ENCODE measurements at places on chromosomes 6 and 20.

- DNase-seq, result peak; percentile 30
Measured at GRCh38 chr6:41901882-41902519, 6.8 kb upstream of the USP49 start.

- DNase-seq, result no peak
Measured at GRCh38 chr6:4677011-4677750, 99.0 kb upstream of the CDYL start.

DNA sequence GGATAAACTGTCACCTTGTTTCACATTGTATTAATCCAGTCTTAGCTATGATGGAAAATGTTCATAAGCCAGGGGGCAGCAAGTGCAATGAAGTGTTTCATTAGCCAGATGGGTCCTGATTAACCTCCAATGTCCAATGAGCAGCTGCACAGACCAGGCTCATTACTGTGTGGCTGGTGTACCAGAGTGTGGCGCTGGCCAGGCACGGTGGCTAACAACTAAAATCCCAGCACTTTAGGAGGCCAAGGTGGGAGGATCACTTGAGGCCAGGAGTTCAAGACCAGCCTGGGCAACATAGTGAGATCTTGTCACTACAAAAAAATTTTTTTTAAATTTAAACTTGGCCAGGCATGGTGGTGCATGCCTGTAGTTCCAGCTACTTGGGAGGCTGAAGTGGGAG lies 201.7 kb upstream of the FOXQ1 start:
- no peak for DNase-seq

DNA sequence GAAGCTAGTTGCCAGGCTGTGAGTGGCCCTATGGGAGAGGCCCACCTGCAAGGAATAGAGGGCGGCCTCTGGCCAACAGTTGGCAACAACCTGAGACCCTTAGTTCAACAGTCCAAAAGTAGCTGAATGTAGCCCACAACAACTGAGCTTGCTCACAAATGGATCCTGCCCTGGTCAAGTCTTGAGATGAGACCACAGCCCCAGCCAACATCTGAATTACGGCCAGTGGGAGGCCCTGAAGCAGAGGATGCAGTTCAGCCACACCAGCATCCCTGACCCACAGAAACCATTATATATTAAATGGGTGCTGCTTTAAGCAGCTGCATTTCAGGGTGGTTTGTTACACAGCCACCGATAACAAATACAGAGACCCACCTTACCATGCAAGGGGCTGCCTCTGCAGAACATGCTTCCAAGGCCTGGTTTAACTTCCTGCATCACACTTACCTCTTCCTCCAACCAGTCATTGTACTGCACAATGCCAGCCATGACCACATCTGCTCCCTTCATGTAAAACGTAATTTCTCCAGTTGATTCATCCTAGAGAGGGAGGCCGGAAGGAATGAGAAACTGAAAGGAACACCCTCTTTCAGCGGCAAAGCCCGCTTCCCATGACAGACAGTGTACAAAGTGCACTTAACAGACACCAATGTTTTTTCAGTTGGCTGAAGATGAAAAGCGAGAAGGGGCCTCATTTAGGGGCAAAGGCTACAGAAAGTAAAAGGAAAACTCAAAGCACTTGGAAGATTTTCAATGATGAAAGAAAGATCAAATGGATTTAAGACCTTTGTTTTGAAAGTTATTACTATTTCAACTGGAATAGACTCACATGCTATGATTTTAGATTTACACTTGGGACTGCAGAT lies 86.2 kb upstream of the NFATC2 start:
- DNase-seq, result peak; percentile 78

- no peak for DNase-seq
Measured at GRCh38 chr20:24458436-24458835, 11.0 kb upstream of the SYNDIG1 start.

DNA sequence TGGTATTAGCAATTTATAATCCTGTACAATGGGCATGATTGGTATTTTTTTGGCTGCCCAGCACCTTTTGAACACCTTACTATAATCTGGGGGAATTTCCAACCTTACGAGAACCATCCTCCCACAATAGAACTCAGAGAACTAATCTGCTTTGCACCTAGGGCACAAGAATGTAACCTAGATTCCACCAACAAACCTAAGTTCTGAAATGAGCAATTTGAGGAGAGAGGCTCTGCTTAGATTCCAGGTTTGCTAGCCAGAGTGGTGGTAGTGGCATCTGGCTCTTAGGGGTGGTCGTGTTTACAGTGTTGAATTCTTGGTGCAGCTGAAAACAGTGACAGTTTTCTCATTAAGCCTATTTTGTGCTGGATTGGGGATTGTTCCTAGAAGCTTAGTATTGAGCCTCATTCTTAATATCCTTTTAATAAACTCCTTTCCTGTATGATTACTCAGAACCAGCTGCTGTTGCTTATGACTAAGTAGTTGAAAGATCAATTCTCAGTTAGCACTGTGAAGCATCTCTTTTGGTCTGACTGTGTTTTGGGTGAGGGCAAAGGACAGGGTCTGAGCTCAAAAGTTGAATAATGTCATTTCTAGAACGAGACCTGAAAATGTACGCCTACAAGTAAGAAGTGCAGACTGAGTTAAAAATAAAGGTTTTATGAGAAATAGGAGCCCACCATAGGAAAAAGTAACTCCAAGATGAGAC lies 385.6 kb downstream of the CDKAL1 start:
- DNase-seq, result no peak

DNA sequence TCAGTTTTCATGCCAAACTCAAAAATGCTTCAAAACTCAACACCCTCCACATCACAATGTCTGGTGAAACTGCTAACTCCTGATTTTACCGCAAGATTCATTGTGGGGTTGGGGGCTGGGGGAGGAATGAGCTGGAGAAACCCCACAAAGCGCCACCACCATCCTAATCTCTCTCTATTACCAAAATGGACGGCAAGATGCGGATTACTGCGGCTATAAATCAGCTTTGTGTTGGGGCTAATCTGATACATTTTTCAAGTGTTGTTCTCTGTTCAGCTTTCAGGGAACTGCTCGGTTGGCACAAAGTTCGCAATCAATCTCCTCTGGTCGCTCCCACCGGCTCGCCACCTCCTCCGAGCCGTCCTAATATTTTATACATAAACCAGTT lies 83.7 kb downstream of the TMEM242 start:
- no peak for DNase-seq

GRCh38 chr6:2363211-2363610 lies 117.8 kb upstream of the GMDS start:
- DNase-seq, result no peak

DNA sequence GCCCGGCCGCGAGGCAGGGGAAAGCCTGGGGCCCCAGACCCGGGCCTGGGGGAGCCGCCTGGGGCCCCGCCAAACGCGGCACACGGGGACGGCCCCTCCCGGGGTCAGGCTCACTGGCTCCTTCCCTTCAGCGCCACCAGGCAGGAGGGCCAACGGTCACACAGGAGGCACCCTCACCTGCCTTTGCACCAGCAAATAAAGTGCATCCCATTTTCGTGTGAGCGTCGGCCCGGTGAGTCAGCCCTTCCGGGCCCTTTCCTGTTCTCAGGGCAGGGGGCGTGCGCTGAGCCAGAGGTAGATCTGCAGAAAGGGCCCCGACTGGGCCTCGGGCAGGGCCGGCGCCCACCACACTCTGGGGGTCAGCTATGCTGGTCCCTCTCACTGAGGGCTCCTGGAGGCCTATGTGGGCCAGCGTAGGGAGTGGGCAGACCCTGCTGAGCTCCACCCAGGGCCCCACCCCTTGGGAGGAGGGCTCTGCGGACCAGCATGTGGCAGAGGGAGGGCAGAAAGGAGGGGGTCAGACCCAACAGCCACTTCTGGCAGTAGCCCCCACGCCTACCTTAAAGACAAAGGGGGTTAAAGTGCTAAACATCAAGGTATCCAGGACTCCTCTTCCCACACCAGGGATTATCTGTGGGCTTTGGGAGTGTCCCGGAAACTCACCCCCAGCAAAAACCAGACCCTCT lies 931 bp upstream of the UCKL1 start:
- DNase-seq, result peak; percentile 58

DNA sequence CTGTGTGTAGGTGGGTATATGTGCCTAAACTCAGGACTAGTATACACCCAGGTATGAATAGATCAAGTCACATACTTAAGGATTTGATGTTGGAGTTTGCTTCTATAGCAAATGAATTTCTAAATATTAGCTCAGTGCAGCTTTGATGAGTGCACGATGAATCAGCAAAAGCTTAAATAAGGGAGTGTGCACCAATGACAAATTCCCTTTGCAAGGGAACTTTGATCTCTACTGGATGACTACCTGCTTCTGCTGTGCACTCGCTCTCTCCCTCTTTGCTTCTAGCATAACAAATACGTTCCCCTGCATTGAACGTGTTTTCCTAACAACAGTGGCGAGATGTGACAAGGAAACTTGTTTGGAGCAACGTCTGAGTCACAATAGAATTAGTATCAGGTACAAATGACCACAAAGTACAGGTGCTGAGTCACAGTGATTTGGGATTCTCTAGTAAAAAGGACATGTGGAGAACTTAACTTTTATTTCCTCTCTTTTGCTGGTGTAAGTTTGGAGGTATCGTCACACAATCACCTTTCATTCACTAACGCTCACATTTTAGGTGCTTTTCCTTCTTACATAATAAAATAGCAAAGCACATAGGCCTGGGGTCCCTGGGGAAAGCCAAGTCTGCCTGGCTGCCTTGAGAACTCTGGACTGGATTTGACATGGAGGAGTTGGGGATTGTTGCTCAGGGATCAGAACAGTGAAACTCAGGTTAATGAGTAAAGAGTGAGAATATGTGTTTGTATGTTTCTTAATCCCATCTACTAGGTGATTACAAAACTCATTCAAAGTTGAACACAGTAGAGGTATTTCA lies 49.7 kb downstream of the KLHL31 start:
- DNase-seq, result peak; percentile 34

DNA sequence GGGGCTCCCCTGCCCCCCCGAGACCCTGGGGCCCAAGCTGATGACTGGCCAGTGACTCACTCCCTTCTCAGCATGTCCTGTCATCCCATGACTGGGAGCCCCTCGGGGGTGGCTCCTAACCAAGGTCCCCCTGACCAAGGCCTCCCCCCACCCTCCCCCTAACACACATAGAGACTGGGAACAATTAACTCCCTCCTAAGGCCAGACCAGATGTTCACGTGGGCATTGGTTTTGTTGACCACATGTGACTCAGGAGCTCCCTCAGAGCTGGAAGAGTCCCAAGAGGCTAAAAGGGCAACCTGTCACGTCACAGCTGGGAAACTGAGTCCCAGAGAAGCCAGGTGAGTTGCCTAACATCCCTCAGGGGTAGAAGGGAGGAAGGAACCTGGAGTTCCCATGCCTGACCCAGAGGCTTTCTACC lies 10.6 kb upstream of the CCN5 start:
- DNase-seq, result peak; percentile 83

DNA sequence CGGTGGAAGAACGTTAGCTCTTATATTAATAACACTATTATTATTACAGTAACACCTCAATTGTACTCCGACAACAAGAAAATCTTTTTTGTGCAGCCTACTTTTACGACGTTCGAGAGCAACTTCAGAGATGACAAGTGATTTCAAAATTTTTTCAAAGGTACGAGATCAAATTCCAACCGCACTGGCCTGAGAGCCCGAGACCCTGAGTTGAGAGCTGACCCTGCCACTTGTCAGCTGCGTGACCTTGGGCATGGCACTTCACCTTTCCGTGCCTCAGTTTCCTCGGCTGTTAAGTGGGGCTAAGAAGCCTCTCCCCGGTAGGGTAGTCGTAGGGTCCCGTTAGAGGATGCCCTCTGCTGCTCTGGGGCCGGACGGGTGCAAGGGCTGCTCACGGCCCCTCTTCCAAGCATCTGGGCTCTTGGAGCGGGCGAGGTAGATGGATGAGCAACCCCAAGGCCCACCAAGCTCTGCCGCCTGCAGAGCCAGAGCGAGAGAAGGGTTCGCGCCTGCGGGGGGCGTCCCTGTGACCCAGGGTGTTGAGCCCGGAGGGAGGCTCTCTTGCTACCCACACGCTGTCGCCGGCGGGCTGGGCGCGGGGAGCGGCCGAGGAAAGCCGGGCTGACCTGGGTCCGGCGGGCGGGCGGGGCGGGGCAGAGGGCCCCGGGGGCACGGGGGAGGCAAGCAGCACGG lies 510 bp downstream of the NDRG3 start:
- DNase-seq, result peak; percentile 15

DNA sequence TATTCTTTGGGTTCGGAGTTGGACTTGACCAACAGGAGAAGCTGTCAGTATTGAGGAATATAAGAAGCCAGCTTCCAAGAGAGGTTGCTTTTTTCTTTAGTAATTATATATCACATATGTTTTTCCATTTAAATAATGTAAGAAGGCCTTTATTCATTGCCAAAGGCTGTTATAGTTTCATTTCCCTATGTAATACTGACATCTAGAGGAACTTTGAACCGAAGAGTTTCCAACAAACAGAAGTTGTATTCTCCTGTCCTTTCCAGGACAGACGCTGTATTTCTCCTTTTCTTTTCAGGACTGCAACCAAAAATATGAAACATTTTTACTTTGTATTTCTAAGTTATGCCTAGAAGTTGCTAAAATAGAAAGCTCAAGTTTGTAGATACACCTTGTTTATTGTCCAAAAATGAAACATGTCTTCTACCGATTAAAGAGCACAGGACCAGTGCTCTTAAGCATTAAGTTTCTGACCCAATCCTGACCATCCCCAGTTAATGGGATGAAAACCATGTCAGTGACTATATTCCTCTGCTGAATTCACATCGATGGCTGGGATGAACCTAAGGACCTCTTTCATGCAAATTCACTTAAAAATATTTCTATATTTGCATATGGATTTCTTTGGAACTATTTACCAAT lies 55.1 kb downstream of the MYLK4 start:
- DNase-seq, result no peak

- DNase-seq, result no peak
Measured at GRCh38 chr6:44003345-44004061, 123.7 kb downstream of the MRPL14 start.

- no peak for DNase-seq
Measured at GRCh38 chr6:142722012-142722411, 223.0 kb downstream of the HIVEP2 start.

DNA sequence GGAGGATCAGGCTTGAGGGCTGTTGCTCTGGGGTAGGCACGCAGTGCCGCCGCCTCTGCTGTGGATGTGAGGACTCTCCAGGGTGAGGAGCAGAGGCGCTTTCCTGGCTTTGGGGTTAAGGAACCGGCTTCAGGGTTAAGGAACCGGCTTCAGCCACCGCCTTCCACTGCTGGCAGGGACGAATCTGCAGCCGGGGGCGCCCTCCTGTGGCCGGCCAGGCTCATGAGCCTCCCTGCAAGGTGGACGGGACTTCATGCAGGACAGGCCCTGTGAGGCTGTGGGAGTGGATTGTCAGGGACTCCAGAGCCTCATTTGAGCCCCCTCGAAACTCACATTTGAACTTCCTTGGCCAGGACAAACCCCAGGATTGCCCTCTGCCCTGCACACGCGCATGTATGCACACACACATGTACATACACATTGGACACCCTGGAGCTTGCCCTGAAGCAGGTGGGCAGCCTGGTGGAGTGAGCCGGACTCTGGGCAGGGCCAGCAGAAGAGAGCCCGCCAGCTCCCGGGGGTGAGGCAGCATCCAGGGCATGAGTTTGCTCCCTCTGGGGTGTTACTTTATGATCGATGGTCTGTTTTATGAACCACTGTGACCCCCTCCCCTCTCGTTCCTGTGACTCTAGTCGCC lies 146.9 kb downstream of the PHACTR3 start:
- DNase-seq, result peak; percentile 58

Data from fibroblast of skin of right biceps (primary cell).